Coronary artery (tissue), 2 donors: ENCODE measurements at places on chromosomes 12 and 14.

GRCh38 chr14:102750376-102750775 is 26.9 kb upstream of the TRAF3 start:
- DNase-seq: no peak

GRCh38 chr12:86948851-86949250 is 692.7 kb upstream of the MGAT4C start:
- no peak for DNase-seq

GRCh38 chr12:10235761-10236631 is 23.3 kb downstream of the GABARAPL1 start:
- no peak for DNase-seq

DNA sequence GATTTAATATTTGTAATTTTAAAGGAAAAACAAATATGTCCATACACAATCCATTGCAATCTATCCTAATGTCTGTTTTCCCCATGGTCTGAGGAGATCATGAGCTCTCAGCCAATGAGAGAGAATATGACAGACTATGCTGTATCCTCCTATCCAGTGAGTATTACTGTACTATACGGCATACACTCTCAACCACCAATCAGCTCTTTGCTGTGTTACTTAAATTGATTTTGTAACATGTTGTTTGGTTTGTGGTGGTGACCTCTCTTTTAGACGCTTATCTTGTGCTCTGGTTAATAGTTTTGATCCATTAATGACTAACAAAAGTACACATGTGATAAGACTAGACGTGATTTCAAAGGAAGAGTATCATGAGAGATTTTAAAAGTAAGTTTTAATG is 231.5 kb upstream of the FOXN3 start:
- no peak for DNase-seq

DNA sequence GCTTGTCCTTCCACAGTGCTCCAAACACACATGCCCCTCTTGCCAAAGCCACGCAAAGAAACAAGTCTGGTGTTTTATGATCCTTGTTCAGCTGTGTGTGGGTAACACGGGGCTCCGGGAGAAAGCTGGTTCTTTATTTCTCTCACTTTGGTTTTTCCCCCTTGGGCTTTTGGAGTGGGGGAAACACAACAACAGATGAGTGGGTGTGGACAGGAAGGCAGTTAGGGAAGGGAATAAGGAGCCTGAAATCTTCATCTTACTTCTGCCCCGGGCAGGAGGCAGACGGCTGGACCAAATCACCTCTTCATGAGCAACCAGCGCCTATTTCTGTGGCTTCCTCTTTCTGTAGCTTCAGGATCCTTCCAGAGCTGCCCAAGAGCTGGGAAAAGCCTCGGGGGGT is 218.5 kb downstream of the PHETA1 start:
- no peak for DNase-seq

- no peak for DNase-seq
Measured at GRCh38 chr14:38420048-38420447, 164.2 kb upstream of the CLEC14A start.

DNA sequence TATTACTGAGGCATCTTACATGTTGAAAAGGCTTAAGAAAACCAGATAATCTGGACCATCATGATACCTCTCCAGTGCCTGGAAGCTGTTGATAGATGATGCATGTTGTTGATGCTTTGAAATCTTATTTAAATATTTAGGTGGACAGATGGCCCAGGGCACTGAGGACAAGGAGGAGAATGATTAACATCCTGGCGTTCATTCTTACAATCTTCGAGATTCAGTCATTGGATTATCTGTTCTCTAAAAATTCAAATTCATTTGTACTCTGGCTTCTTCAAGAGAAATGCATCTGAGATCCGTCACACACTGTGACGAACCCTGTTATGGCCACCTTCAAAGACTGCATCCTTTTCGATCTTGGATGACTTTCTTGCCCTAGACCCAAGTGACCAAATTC is 121.3 kb upstream of the IGF1 start:
- DNase-seq: no peak
